ENCODE measurements at places on chromosomes 7 and 10.

- DNase-seq, result no peak
These were observed 18.8 kb downstream of the PLEKHA1 start for GRCh38 chr10:122393288-122393687.

DNA sequence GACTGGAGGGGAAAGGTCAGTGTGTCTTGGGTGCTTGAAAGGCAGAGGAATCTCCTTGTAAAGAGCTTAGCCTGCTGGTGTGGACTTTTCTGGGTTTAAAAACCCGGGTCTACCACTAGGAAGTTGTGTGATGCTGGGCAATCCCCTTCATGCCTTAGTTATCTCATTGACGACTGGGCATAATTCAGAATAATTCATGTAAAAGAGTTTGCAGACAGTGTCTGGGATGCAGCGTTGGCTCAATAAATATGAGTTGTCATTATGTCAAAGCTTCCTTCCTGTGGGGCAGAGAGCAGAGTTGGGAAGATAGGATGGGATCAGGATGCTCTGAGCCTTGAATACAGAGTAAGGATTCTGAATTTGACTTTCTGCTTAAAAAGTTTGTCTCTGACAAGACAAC, 196.4 kb downstream of the ADRA2A start:
- DNase-seq, result no peak

GRCh38 chr10:60917331-60918280, 26.4 kb downstream of the RHOBTB1 start:
- peak; percentile 51 for DNase-seq

DNA sequence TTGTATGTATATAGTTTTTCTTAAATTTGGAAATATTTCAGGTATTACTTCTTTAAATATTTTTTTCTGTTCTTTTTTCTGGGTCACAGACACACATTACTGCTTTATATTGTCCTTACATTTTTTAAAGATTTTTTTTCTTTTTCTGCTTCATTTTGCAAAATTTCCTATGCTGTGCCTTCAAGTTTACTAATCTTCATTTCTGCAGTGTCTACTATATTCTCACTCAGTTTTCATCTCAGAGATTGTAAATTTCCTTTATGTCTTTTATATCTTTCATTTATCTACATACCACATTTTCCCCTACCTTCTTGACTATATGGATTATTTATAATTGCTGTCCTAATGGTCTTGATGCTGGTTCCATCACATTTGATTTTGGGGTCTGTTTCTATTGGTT, 210.5 kb downstream of the SLC25A13 start:
- DNase-seq, result no peak

DNA sequence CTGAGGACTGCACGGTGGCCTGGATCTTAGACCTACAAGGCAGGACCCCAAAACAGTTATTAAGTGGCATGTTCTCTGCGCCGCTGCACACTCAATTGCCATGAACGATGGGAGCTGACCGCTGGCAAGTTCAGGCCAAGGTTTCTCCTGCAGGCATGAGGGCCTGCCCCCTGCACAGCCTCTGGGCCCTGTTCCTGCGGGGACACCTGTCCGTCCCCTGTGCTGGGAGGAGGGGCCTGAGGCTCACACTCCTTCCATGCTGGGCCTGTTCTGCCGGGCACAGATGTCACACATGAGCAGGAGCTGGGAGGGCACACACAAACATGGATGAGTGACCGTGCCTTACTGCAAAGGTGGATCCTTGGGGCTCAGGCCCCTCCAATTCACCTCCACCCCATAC, 90.0 kb downstream of the PTPRN2 start:
- no peak for DNase-seq

DNA sequence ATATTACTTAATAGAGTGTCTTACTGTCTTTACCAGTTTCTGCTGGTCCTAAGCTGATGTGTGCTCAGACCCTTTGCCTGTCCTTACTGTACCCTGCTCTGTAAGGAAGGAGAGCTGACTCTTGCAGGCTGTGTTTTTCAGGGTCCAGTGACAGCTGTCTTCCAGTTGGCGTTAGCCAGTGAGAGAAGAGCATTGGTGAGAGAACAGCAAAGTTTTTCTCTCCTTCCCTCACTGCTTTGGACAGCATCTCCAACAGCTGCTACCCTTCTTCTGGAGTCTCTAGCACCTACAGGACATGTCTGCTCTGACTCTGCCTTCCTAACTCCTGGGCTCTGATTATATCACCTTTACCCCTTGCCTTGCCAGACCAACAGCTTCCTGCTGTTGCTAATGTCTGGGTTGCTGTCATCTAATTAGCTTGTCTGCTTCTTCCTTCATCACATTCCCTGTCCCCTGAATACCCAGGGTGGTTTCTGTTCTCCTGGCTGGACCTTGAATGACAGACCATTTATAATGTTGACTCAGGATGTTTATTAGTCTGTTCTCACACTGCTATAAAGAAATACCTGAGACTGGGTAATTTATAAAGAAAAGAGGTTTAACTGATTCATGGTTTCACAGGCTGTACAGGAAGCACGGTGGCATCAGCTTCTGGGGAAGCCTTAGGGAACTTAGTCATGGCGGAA, 23.5 kb upstream of the PANK1 start:
- no peak for DNase-seq

GRCh38 chr7:11297764-11298163, 324.1 kb downstream of the PHF14 start:
- peak; percentile 49 for DNase-seq

DNA sequence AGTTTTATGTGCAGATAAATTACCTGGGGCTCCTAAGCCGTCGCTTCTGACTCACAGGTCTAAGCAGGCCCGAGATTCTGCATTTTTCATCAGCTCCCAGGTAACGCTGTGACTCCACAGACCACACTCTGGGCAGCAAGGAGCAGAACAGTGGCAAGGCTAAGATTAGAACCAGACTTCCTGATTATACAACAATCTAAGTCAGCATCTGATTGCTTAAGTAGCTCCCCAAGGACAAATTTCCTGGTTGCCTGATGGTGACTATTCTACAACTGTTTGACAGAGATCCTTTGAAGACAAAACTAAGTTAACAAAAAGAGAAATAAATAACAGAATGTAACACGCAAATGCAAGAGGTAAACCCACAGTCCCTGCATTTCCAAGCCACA, 69.0 kb downstream of the CREB3L2 start:
- peak; percentile 67 for DNase-seq

- no peak for DNase-seq
These were observed 1.0 kb upstream of the NKX6-2 start for GRCh38 chr10:132786884-132787494.

DNA sequence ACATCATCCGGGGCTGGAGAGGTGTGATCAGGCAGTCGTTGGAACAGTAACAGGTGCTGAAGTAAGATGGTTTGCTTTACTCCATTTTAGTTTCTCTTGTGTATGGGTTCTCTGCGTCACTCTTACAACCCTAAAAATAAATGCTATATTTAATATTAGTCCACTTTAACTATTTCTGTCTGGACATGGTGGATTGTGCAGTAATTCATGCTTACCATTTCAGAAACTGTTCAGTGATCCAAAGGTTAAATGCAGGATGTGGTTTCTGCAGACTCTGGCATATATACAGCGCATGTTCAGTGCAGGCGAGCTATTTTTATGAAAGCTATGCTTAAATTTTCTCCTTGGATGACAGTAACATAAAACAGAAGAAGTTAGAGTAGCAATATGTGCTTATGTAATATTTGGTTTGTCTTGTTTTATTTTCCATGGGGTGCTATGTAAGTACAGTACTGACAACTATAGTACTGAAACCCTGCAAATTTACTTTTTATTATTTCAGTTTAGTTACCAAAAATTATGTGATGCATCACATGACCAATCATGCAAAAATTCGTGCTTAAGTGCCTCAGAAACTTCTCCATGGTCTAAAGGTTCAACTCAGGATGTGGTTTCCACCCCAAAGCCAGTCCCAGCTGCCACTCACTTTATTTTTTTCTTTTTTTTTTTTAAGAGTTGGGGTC, 46.6 kb upstream of the GRID1 start:
- peak; percentile 32 for DNase-seq

GRCh38 chr10:34539533-34540315, 275.4 kb downstream of the PARD3 start:
- DNase-seq, result peak; percentile 45

DNA sequence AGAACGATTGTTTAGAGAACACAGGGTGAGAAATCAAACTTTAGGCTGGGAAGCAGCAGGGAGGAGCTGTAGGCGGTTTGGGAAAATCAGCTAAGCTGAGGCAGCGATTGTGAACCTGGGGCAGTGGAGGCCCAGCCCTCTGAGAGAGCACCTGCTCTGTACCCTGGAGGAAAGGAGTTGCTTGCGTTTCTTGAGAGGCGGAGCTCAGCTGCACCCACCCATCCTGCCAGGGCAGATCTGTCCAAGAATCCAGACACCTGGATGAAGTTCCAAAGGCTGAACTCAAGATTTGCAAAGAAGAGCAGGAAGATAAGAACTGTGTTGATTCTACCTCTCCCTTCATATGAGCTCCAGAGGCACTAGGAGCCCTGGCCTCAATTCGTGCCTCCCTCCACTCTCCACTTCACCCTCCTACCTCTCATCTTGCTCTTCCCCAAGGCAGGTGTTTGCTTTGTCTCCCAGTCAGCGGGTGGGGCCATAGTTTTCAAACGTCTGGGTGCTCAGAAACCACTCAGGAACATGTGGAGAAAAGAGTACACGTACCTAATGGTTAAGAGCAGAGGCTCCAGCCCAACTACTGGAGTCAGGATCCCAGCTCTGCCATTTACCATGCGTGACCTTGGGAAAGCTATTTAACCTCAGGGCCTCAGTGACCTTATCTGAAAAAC, 21.5 kb upstream of the TMEM213 start:
- no peak for DNase-seq

DNA sequence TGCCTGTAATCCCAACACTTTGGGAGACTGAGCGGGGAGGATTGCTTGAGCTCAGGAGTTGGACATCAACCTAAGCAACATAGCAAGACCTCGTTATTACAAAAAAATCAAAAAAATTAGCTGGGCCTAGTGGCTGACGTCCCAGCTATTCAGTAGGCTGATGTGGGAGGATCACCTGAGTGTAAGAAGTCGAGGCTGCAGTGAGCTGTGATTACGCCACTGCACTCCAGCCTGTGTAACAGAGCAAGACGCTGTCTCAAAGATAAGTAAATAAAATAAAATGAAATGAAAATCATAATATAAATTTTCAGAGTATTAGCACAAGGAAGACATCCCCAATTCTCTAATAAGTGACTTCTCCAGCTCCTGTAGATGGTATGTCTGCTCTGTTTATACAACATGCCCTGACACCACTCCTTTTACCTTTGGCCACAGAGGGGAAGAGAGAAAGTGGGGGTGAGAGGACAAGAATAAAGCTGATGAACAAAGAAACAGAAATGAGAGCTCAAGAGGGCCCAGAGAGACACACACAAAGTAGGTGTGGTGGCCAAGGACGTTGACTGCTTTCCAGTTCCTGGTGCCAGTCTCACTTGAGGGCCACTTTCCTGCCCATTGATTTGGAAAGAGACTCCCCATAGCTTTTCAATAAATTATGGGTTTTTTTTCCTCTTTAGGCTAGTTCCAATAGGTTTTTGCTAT, 62.9 kb downstream of the PTTG1IP2 start:
- DNase-seq, result no peak

GRCh38 chr10:87546210-87546609, 41.5 kb downstream of the MINPP1 start:
- no peak for DNase-seq

- DNase-seq, result no peak
These were observed 80.1 kb downstream of the GRID1 start for GRCh38 chr10:86286236-86287109.

DNA sequence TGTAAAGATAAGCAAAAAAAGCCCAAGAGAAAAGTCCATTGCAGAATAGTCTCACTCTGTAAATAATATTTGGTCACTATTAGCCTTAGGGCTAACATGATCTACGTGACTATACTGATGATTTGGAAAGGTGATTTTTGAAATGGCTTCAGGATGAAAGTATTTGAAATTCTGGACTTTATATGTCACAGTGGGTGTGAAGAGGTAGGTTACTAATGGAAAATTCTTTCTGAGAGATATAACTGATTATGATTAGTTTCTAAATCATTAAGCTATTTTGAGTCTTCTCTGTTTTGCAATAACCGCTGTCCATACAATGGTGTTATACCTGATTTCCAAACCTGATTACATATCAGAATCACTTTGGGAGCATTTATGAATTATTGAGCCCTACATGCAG, 20.1 kb upstream of the HBP1 start:
- no peak for DNase-seq

DNA sequence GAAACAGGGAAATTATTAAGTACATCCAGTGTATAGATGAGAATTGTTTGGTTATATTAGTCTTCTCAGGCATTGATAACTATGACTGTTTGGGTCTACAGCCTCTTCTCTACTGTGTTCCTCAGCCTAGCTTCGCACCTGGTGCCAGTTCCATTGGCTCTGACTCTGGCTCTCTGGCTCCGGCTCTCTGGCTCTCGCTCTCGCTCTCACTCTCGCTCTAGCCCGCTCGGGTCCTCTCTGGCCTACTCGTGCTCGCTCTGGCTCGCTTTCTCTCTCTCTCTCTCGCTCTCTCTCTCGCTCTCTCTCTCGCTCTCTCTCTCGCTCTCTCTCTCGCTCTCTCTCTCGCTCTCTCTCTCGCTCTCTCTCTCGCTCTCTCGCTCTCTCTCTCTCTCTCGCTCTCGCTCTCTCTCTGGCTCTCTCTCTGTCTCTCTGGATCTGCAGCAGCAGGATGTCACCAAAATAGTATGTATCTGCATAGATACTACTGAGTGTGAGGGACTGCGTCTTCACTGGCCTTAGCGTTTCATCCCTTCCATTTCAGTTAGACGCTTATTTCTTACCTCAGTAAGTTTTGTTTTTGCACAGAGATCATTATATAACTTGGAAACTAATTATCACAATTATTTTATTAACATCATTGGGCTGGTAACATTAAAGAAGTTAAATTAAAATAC, 6.5 kb upstream of the SSBP1 start:
- no peak for DNase-seq

DNA sequence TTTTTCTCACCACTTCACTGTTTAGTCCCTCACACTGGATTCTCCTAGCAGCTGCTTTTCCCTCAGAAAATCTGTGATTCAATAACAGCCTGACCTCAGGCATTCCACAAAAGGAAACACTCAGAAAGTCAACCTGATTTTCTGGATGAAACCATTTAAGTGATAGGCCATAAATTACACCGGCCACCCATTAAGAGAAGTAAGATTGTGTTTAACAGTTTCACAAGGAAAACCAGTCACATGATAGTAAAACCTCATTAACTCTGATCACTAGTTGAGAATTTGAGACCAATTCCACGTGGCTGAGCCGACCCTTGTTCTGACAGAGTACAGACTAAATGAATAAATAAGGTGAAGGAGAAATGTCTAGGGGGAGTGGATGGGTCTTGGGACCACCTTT, 7.7 kb downstream of the GRM8 start:
- no peak for DNase-seq

DNA sequence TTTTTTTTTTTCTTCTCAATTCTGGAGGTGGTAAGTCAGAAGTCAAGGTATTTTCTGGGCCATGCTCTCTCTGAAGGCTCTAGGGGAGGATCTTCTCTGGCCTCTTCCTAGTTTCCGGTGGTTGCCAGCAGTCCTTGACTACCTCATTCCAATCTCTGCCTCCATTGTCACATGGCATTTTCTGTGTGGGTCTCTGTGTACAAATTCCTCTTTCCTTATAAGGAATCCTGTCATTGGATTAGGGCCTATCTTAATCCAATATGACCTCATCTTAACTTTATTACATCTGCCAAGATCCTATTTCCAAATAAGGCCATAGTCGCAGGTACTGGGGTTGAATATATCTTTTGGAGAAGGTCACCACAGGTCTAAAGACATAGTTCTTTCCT, 129.3 kb upstream of the PRR15 start:
- peak; percentile 8 for DNase-seq
